ENCODE measurements at places on chromosomes 5 and 9. TPM values are rescaled to one million over a fixed set of nuclear protein-coding genes. Genes with fewer than 3 reads are reported as not detected.
A peak's percentile ranks its signal among the peaks of the same experiment; 100 is the strongest.

OSMR gene
- not detected for total RNA-seq

NIM1K gene
- total RNA-seq, result 0.67 TPM

KCTD16 gene
- total RNA-seq, result not detected

C5orf58 gene
- total RNA-seq, result not detected

SLC22A4 gene
- not detected for total RNA-seq

NUTM2F gene
- not detected for total RNA-seq

ARHGEF39 gene
- total RNA-seq, result 0.84 TPM

RNF14 gene
- total RNA-seq, result 24.4 TPM

HAPLN1 gene
- not detected for total RNA-seq

- no peak for DNase-seq
- H3K36me3 ChIP-seq, result no peaks in the 10 kb centered on the region
- H3K4me3 ChIP-seq, result no peak overlapping the region
- no peaks in the 10 kb centered on the region for H3K27me3 ChIP-seq
Observed at GRCh38 chr9:30722065-30722464, 1662.4 kb upstream of the ACO1 start.

DNA sequence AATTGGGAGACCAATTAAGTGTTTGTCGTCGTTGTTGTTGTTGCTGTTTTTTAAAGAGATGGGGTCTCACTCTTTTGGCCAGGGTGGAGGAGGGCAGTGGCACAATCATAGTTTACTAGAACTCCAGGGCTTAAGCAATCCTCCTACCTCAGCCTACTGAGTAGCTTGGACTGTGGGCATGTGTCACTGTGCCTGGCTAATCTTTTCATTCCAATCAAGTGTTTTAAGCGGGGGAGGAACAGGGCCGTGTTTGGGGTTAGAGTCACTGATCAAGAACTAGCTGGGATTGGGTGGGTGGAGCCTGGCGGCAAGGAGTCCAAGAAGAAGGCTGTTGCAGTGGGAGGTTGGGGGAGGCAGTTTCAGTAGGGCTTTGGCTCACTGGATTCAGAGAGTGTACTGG is 13.8 kb downstream of the SNX30 start:
- H3K4me3 ChIP-seq, result no peak overlapping the region
- peaks cover 4% of the 10 kb centered on the region for H3K4me1 ChIP-seq
- H3K36me3 ChIP-seq, result no peaks in the 10 kb centered on the region
- H3K27ac ChIP-seq, result no peak overlapping the region
- no peaks in the 10 kb centered on the region for H3K27me3 ChIP-seq
- no peak for DNase-seq

DNA sequence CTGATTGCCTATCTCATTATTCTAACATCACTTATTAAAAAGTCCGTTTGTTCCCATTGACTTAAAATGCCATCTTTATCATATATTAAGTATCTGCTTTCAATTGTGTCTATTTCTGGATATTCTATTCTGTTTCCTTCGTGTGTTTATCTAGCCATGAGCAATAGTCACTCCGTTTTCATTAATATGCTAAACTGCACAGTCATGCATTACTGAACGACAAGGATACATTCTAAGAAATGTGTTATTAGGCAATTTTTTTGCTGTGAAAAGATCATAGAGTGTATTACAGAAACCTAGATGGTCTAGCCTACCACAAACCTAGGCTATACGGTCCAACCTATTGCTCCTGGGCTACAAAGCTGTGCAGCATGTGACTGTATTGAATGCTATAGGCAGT is 482.9 kb downstream of the IRX1 start:
- no peaks in the 10 kb centered on the region for H3K4me1 ChIP-seq
- H3K36me3 ChIP-seq, result no peaks in the 10 kb centered on the region
- no peak overlapping the region for H3K4me3 ChIP-seq
- H3K27ac ChIP-seq, result no peak overlapping the region
- DNase-seq, result no peak

DNA sequence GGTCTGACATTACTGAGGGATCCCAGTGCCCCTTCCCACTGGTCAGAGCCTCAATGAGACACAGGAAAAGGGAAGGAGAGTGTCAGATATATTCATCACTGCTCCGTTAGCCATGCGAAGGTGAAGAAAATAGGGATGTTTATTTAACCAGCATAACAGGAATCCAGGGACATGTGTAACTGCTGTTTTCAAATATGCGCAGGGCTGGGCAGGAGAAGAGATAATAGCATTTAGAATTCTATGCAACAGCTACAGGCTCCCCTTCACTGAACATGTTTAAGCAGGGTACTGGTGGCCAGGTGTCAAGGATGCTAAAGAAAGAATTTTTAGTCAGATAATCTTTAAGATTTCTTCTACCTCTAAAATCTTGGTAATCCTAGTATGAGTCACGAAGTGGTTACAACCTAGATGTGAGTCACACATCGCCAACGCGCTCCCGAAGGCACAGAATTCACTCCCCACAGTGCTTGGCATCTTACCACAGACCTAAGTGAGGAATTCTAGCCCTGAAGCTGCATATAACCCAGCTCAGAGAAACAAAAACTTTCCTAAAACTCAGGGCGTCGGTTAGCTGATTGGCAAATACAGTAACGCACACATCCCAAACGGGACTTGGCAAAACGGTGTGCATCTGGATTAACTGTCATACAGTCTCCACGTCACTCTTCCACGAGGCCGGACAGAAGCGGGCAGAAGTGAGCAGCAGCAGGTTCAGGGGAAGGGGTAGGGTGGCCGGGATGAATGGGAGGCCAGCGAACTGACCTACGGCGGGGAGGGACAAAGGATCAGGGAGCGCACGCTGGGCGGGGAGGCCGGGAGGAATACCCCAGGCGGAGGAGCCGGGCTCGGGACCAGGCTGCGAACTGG is 1.1 kb downstream of the CTNNAL1 start:
- H3K4me3 ChIP-seq, result peak overlapping the region; percentile 89
- H3K4me1 ChIP-seq, result peaks cover 29% of the 10 kb centered on the region
- peak overlapping the region; percentile 79 for H3K27ac ChIP-seq
- no peaks in the 10 kb centered on the region for H3K27me3 ChIP-seq

DNA sequence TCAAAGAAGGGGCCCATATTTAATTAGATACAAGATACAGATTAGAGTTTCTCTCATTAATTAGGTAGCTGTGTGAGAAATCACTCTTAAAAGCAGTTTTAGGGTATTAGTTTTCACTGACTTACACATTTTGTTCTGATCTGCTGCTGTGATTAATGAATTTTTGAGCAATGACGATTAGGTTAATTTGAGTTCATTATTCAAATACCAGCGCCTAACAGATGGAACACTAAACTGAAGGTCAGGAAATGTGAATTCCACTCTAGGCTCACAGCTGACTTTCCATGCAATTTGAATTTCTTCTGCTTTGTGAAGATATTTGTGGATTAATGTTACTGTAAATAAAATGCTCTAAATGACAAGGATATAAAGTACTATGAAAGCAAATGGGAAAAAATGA is 380.6 kb downstream of the ADGRV1 start:
- no peaks in the 10 kb centered on the region for H3K4me1 ChIP-seq
- no peak overlapping the region for H3K27ac ChIP-seq
- DNase-seq, result no peak
- H3K27me3 ChIP-seq, result no peaks in the 10 kb centered on the region

- no peaks in the 10 kb centered on the region for H3K36me3 ChIP-seq
- H3K27me3 ChIP-seq, result no peaks in the 10 kb centered on the region
- no peak overlapping the region for H3K27ac ChIP-seq
- no peak overlapping the region for H3K4me3 ChIP-seq
Observed at GRCh38 chr9:124436320-124436719, 13.9 kb upstream of the ADGRD2 start.

All from CD4-positive, CD25-positive, alpha-beta regulatory T cell (primary cell).